Stimulated activated CD8-positive, alpha-beta memory T cell treated with anti-CD3 and anti-CD28 coated beads, Interleukin-4, amount 100 ng/mL, for 1 hour (primary cell): ENCODE measurements at places on chromosomes 11 and 22.

- no peak for DNase-seq
Observed at GRCh38 chr11:129888451-129888850, 6.9 kb downstream of the NFRKB start.

DNA sequence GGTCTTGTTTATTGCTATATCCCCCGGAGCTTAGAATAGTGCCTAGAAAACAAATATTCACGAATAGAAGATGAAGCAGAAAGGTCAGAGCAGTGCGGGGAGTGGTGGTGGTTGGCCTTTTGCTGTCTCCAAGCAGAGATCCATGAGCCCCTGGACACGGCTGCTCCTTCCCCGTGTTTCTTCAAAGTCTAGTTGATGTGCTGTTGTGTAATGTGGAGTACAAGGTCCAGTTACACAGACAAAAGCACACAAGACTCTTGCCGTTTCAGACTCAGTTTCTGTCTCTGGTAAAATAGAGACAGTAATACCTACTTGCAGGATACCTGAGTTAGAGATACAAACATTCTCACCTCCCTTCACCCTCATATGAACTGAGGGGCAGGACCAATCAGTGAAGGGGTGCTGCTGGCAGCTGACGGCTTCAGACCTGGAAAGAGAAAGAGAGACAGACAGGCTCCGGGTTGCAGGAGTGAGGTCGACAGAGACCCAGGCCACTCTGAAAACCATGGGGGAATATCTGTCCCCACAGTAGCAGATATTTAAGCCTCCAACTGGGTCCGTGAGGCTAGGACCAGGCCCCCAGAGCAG is 56.2 kb downstream of the RASSF10 start:
- no peak for DNase-seq

- DNase-seq: no peak
Observed at GRCh38 chr11:62689421-62690183, at the start of gene LRRN4CL. TSS of gene LRRN4CL (minus strand) at chr11:62689530. CDS start at chr11:62688508, 1,022 bp downstream.

- DNase-seq: no peak
Observed at GRCh38 chr11:61543606-61544306, 35.2 kb downstream of the LRRC10B start.

DNA sequence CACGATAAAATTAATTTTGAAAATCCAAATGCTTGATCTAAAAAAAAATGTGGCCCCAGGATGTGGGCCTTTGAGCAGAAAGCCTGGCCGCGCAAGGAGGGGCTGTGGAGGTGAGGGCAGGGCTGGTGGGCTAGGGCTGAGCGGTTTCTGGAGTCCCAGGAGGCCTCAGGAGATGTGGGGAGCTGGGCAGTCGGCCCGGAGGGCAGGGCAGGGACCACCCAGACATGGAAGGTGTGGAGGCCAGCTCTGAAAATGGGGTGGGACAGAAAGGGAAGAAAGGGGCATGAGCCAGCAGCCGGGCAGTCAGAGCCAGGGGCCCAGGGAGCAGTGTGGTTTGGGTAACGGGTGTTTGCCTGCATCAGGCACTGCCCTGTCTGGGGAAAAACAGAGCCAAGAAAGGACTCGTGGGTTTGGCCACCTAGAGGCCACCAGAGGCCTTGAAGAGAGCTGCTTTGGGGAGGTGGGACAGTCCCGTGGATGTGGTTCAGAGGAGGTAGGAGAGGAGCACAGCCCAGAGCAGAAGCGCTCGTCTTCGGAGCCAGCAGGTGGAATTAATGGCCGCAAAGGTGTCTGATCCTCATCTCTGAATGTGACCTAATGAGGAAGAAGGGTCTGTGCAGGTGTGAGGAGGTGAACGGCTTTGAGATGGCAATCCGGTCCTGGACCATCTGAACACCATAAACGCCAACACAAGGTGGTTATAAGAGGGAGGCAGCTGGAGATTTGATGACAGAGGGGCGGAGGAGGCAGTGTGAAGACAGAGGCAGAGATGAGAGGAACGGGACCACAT is 50.2 kb downstream of the IGF2 start:
- DNase-seq: no peak

- no peak for DNase-seq
Observed at GRCh38 chr11:69055598-69056516, 7.1 kb downstream of the TPCN2 start.

DNA sequence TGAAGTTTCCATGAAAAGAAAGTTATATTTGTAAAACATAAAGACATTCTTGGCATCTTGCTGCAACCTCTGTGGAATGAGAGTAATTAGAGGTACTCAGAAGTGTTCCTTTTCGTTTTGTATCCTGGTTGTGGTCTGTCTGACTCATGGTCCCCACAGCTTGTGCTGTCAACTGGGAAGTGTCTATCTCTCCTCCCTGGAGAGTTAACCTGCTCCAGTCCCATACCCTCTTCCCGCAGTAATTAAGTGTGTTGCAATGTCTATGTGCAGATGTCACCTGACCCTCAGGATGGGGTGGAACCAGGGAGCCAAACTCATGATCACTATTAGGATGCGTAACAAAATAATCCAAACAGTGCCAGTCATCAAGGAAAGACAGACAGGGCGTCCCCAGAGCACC is 23.0 kb upstream of the ZDHHC13 start:
- DNase-seq: no peak

DNA sequence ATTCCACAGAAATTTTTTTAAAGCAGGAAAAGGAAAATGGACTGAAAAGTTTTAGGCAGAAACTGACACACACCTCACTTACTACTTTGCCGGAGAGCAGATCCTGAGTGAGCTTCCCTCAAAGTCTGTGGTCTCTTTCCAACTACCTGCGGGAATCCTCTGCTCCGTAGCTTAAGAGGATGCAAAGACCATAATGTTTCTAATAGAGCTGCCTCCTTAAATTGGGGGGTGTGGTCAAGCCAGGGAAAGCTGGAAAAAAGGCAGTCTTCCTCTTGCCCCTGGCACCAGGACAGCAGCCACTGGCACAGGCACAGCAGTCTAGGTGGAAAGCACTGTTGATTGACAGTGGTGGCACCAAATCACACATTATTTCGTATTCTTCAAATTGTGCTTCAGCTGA is at the start of gene ETS1:
ETS1 (minus strand) TSS at position 144 of the 400 bp plus-strand sequence. CDS start 14,428 bp downstream, outside the sequence.
- no peak for DNase-seq

DNA sequence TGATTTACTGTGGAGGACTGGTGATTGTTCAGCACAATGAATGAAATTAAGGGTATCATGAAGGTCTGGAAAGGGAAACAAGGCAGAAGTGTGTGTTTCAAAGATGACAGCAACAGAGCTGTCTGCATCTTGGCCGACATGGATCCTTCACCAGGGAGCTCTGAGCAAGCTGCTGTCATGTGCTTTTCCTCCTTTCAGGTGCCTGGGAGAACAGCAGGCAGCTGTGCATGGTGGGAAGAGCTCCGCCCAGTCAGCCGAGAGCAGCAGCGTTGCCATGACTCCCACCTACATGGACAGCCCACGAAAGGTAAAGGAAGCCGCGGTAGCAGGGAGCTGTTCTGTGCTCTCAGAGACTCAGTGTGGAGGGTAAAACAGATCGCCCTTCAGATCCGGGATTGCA is 87.1 kb upstream of the YWHAH start:
- DNase-seq: no peak

GRCh38 chr22:37335806-37336199 is 53.5 kb downstream of the CYTH4 start:
- DNase-seq: no peak

- DNase-seq: peak; percentile 25
Observed at GRCh38 chr22:36409911-36410756, 22.4 kb upstream of the MYH9 start.

- DNase-seq: no peak
Observed at GRCh38 chr11:100629671-100630070, 57.4 kb upstream of the ARHGAP42 start.

DNA sequence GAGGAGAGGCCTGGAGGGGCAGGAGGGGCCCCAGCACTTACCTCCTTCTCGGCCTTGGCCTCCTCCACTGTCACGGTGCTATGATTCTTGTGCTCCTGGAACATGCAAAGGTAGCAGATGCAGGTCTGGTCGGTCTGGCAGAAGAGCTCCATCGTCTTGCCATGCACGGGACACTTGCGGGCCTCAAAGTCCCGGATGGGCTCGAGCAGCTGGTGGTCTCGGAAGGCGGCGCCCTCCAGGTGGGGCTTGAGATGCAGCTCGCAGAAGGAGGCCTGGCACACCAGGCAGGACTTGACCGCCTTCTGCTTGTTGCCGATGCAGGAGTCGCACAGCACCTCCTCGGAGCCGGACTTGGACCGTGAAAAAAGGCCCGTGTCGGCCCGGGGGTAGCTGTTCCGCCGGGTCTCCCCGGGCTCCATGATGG is 714 bp downstream of the TRIM29 start:
- DNase-seq: no peak

- DNase-seq: no peak
Observed at GRCh38 chr11:110097459-110098012, 4.3 kb downstream of the ZC3H12C start.

- DNase-seq: no peak
Observed at GRCh38 chr22:46511151-46512038, 26.0 kb downstream of the CELSR1 start.

- DNase-seq: no peak
Observed at GRCh38 chr22:36808721-36809344, 8.0 kb downstream of the PVALB start.

GRCh38 chr11:1667121-1667850 is 29.7 kb upstream of the KRTAP5-6 start:
- DNase-seq: no peak

GRCh38 chr11:69239641-69240040 is 54.3 kb upstream of the MYEOV start:
- no peak for DNase-seq

DNA sequence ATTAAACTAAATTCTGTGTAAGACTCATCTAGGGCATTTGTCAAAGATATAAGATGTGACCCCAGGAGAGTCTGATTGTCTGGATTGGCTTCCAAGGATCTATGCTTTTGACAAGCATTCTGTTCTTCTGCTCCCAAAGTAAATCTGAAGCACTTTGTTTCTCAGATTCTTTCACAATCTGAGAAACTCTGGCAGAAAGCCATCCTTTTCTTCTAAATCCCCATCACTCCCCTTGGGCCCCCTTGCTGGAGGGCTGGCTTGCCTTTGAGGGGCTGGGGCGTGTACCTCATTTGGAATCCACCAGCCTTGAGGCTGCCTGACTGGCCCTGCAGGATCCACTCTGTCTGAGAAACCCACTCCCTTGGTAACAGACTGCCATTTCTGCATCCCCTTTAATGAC is 173.5 kb upstream of the CTSC start:
- no peak for DNase-seq

DNA sequence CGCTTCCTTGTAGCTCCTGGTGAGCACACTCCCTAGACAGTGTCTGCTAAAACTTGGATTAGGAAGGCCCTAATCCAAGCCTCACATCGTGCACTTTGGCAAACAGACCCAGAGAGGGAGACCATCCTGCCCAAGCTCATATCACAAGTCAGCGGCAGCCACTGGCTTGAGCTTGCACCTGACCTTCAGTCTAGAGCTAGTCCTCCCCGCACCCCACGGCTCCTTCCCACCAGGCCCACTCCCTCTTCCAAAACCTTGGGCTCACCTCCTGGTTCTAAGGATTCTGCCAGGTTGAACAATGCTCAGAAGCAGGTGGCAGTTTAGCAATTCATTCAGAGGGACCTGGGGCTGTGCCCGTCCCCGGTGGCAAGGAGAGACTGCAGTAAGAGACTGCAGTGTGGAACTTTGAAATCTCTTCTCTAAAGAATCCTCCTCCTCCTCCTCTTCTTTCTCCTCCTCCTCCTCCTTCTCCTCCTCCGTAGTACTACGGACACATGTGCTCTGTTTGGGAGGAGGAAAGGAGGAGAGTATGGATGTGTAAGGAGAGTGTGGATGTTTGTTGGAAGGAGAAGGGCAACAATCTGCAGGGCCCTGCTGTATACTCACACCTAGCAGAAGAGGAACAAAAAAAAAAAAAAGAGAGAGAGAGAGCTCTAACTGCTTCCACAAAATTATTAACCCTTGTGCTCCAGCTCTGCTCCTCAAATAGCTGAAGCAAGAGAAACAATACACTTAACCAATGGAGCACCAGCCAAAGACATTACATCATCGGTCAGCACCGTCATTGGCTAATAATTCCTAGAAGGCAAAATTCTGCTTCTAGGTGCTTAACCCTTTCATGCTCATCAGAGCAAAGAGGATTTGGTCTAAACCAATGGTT is 6.0 kb downstream of the SYN3 start:
- no peak for DNase-seq

GRCh38 chr22:29427176-29427760 is 11.1 kb upstream of the RFPL1 start:
- no peak for DNase-seq

DNA sequence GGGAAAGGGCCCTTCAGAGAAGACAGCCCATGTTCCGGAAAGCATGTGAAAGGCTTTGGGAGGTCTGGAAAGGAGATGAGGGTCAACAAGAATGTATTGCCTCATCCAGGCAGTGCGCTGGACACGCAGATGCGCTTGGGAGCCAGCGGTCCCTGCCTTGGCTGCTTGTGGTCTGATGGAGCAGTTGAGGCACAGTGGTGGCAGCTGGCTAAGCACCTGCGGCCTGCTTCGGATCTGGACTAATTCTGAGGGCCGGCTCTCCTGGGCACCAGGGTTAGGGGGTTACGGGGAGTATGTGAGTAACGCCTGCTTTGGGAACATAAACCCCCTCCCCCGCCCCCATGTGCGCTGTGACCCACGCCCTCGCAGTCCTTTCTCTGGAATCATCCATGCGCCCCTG is 4.6 kb upstream of the TM7SF2 start:
- DNase-seq: no peak

DNA sequence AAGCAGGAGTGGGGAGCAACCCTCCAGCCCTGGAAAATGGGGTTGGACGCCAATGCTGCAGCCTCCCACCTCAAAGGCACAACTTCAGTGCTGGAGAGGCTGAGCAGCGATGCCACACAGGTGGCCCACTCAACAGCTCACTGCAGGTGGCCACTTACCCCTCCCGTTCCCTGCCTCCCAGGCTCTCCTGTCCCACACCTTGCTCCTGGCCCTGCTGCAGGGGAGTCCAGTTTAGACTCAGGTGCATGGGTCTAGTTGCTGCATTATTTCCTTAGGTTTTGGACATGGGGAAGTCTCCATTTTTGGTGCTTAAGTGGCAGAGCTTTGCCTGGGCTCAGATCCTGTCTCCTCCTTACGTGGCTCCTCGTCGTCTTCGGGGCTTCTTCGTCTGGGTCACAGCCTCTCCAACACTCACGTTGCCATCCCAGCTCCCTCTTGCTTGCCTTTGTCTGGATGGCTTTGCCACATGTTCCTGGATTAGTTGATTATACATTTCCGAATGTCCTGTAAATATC is 898.3 kb downstream of the BRD1 start:
- no peak for DNase-seq

DNA sequence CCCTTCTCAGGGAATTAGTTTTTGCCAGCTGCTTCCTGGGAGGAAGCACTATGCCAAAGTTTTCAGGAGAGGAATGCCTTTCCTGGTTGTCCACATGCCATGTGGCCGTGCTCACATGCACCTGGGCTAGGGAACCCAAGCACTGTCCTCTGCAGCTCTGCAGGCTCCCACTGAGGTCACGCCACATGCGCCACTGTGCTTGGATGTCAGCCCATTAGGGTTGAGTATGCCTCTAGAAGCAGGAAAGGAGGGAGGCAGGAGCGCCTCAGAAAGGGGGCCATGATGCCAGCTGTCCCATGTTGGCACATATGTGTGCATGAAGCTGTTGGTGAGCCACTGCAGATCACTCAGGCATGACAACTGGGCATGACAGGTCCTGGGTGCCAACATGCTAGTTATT is 81.6 kb upstream of the SUSD2 start:
- no peak for DNase-seq
